ENCODE measurements at places on chromosomes 13 and 19.

GRCh38 chr13:89407357-89407756 is 1736.2 kb downstream of the SLITRK5 start:
- no peak for DNase-seq

DNA sequence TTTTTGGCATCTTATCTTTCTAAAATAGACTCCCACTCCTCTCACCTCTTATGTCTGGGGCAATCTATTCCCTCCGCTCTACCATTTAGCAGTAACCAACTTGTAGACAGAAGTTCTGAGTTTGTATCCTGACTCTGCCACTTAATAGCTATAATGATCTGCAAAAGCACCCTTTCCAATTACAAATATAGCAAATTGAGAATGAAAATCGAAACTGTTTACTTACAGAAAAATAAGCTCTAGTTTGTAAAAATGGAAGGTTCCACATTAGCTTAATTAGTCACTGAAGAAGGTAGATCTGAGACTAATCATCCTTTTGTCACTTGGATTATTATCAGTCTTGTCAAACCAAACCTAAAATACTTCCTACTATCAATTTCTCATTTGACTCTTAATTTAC is 409.3 kb downstream of the DIAPH3 start:
- no peak for DNase-seq

DNA sequence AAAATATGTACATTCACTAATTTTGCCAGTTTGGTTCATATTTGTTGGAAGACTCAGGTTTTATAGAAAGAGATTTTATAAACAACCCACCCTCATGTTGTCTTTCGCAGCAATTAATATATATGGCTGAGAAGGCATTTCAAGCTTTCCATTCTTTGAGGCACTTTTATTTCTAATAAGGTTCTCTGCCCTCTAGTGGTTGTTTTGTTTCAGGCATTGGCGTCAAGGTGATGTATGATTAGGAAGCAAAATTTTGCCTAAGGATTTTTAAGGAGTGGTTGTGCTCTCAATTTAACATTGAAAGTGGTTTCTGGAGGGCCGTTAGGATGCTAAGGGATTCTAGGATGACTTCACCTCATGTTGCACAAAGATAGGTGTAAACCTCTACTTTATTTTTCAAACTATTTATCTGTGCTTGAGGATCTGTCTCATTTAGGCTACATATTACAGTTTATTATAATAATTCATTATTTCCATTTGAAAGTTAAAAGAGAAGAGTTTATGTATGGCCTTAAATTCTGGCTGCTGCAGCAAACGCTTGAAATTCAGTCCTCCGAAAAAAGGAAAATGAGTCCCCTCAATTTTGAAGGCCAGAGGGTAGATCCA is 35.9 kb downstream of the OXGR1 start:
- no peak for DNase-seq

GRCh38 chr13:74027161-74027779 is 106.9 kb downstream of the KLF12 start:
- no peak for DNase-seq

- no peak for DNase-seq
Observed at GRCh38 chr13:52852444-52852843, 4.0 kb upstream of the PCDH8 start.

DNA sequence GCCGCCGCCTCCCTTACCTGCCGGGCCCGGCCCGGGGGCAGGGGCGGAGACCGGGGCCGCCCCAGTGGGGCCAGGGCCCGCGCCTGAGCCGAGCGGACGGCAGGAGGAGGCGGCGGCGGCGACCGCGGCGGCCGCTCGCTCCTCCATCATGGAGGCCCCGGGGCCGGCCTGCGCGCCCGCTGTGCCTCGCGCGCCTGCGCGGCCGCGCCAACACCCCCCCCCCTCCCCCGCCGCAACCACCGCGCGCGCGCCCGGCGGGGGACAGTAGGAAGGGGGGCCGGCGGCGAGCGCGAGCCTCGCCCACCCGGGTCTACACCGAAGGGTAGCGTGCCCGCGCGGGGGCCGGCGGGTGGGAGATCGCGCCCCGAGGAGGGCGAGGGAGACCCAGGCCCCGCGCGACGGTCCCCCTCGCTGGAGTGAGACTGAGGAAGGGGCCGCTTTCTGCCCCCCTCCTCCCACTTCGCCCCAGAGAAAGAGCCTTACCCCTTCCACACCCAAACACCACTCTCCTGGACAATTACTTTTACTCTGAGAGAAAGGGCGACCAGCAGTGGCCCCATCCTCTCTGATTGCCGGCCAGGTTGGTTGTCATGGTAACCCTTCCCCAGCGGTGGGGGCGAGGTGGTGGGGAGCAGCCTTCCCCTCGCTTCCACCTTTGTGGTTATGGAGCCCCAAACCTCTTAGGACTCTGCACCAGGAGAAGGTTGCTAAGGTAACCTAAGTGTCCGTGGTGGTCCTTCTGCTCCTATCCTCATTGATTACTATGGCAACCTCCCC is at the start of gene STRN4:
TSS of gene STRN4 (minus strand) at position 170 of the 777 bp plus-strand sequence. CDS start at position 150, 20 bp downstream.
- DNase-seq, result peak; percentile 31

- DNase-seq, result no peak
Observed at GRCh38 chr19:54684527-54684926, 21.7 kb downstream of the LILRB4 start.

DNA sequence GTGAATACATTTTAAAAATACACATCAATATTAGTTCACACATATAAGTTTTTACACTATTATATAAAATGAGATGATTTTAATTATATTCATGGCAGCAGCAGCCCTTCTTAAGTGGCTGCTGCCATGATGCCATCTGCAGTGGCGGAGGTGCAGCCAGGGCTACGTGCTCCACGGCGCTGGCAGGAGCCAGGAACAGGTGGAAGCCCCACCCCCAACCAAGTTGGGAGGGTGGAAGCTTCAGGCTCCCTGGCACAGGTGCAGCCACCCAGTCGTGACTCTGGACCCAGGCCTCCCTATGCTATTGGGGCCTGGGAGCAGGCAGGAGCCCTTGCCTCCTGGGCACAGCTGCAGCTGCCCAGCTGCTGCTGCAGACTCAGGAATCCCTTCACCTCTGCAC is 646.9 kb upstream of the PCDH9 start:
- no peak for DNase-seq

GRCh38 chr13:93690139-93690538 is 463.5 kb downstream of the GPC6 start:
- no peak for DNase-seq

- peak; percentile 65 for DNase-seq
Observed at GRCh38 chr19:43784241-43784980, 3.6 kb upstream of the KCNN4 start.

DNA sequence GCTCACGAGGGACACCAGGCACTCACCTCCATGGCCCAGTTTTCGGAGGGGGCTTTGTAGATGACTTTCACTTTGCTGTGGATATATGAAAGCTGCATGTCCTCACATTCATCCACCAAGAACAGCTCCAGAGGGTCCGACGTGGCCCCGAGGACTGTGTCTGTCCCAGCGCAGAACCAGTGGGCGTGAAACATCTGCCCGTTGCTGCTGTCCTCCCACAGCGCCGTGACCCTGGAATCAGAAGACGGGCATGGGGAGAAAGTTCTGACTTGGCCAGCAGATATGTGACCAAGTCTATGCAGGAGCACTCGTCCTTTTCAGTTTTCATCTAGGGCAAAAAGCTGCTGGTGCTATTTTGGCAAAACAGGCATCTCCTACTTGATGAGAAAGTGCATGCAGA is 29.7 kb upstream of the EIF3G start:
- no peak for DNase-seq

- DNase-seq, result no peak
Observed at GRCh38 chr13:45928176-45928575, 76.6 kb upstream of the SIAH3 start.

DNA sequence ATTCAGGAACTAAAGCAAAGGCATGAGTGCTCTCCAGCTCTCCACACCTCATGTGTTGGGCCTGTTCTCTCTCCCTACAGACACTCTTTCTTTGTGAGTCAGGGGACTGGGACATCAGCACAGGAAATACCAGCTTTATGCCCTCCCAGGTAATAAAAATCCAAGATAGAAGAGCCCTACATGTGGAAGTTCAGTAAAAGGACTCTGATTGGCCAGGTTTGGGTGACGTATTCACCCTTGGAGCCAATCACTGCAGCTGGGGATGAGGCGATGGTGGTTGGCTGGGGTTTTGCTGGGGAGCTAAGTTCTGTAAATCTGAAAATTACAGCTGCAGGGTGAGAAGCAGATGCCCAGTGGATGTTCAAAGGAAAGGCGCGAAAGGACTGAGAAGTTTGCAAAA is 32.5 kb downstream of the CCDC70 start:
- no peak for DNase-seq

Measured in stimulated activated naive CD8-positive, alpha-beta T cell treated with anti-CD3 and anti-CD28 coated beads, Interleukin-15, amount 100 ng/mL, for 72 hours (primary cell).